ENCODE measurements at places on chromosomes 16 and 17. TPM values are rescaled to one million over a fixed set of nuclear protein-coding genes. Genes with fewer than 3 reads are reported as not detected.

The GLIS2 gene
- 1.1 TPM for total RNA-seq

The ABCA3 gene
- total RNA-seq: 0.32 TPM

The TM4SF5 gene
- total RNA-seq: not detected

The CD300LB gene
- total RNA-seq: not detected

The GPRC5C gene
- total RNA-seq: not detected

The TOB1 gene
- total RNA-seq: 9.3 TPM

The ETV4 gene
- total RNA-seq: 49.8 TPM

The KIF2B gene
- not detected for total RNA-seq

The KIAA0513 gene
- total RNA-seq: 11.4 TPM

The UBN1 gene
- 27.6 TPM for total RNA-seq

The PRM2 gene
- not detected for total RNA-seq

The RHBDL1 gene
- total RNA-seq: 0.80 TPM

The DHRS7C gene
- not detected for total RNA-seq

The TNP2 gene
- total RNA-seq: not detected

The KRTAP2-2 gene
- total RNA-seq: not detected

The STH gene
- total RNA-seq: not detected

The C1QTNF1 gene
- 5.7 TPM for total RNA-seq

The KRT16 gene
- total RNA-seq: not detected

The TPPP3 gene
- total RNA-seq: 17.6 TPM

The CTRB2 gene
- not detected for total RNA-seq

The SLC2A4 gene
- total RNA-seq: 0.11 TPM

The EME2 gene
- total RNA-seq: 13.7 TPM

The MGRN1 gene
- 26.6 TPM for total RNA-seq

The KLHL10 gene
- total RNA-seq: not detected

The SULT1A2 gene
- not detected for total RNA-seq

The SGSM2 gene
- 36.1 TPM for total RNA-seq

The SYCE1L gene
- 0.45 TPM for total RNA-seq

The CRHR1 gene
- not detected for total RNA-seq

The CCDC154 gene
- total RNA-seq: 0.06 TPM

Measured in LHCN-M2 (cell line).